ENCODE measurements at places on chromosomes 2 and 18.

DNA sequence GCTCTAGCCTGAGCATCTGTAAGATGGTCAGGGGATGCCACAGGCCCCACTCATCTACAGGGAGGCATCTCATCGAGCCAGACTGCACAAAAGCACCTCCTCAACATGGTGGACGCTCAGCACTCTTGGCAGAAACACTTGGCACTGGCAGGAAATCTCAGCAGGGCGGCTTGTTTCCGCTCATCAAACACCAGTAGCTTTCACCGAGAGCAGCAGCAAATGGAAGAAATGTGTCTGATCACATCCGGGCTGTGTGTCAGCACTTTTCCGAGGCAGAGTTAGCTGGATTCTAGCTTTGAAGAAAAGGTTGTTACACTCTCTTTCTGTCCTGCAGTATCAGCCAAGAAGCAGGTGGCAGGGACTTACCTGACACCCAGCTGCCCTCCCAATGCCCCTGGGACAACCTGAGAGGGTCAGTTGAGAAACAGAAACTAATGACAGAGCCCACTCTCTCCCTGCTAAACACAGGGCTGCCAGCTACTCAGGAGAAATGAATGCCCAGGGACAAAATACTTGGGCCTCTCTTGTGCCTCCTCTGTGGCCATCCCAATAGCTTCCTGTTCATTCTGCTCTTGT, 68.9 kb upstream of the FZD7 start:
- no peak for DNase-seq

GRCh38 chr2:156704132-156704531, 268.0 kb downstream of the GPD2 start:
- DNase-seq = no peak

DNA sequence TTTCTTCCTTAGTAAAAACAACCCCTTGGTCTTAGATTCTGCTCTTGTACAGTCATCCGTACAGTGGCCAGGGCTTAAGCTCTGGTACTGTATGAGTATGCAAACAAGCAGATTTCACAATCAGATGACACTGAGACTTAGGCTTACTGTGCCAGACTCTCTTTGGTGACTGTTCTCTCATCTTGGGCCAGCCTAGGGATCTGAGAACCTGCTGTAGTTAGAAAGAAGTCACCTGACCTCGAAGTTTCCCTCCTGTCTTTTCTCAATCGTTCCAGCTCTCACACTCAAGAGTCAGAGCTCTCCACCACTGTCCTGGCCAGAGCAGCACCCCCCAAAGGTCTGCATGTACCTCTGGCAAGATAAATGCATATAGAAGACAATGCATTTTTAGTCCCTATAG, 63.2 kb downstream of the ZEB2 start:
- no peak for DNase-seq

GRCh38 chr2:95275601-95276243, 1.5 kb downstream of the PROM2 start:
- peak; percentile 57 for DNase-seq

GRCh38 chr2:173884025-173884802, 81.0 kb downstream of the SP3 start:
- DNase-seq = no peak

GRCh38 chr2:236776695-236777251, 207.1 kb downstream of the ACKR3 start:
- no peak for DNase-seq

- DNase-seq = no peak
These were observed 35.2 kb downstream of the UNC50 start for GRCh38 chr2:98643496-98644100.

DNA sequence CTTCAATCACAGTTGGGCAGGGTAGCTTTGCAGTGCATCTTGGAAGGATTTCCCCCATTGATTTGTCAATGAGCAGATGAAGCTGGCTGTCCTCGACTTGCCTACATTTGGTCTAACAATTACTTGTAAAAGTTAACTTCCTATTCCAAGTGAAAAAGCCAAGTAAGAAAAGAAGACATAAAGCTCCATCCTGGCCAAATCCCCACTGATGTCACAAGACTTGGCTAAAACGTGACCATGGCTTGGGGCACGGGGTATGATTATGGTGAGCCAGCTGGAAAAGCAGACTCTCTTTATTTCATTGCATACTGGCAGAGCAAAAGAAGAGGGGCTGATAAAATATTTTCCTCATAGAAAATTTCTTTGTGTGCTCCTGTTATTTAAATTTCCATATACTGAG, 25.4 kb upstream of the PID1 start:
- DNase-seq = no peak

GRCh38 chr18:35291166-35291565, 1.1 kb upstream of the ZSCAN30 start:
- no peak for DNase-seq

DNA sequence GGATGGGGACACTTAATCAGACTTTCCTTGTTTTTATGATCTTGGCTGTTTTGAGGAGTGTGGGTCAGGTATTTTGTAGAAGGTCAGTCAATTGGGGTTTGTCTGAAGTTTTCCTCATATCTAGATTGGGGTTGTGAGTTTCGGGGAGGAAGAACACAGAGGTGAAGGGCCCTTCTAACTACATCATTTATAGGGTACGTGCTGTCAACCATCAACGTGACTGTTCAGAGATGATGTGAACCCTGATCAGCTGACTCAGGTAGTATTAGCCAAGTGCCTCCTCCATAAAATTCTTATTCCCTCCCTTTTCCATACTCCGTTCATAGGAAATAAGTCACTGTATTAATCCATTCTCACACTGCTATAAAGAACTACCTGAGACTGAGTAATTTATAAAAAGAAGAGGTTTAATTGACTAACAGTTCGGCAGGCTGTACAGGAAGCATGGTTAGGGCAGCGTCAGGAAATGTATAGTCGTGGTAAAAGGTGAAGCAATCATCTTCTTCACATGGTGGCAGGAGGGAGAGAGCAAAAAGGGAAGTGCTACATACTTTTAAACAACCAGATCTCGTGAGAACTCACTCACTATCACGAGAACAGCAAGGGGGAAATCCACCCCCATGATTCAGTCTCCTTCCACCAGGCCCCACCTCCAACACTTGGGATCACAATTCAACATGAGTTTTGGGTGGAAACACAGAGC, 547.1 kb upstream of the LINC00305 start:
- no peak for DNase-seq

- no peak for DNase-seq
These were observed 167.5 kb downstream of the BCL2 start for GRCh38 chr18:63152096-63152495.

- DNase-seq = peak; percentile 77
These were observed 472 bp downstream of the CNOT11 start for GRCh38 chr2:101253013-101253702.

DNA sequence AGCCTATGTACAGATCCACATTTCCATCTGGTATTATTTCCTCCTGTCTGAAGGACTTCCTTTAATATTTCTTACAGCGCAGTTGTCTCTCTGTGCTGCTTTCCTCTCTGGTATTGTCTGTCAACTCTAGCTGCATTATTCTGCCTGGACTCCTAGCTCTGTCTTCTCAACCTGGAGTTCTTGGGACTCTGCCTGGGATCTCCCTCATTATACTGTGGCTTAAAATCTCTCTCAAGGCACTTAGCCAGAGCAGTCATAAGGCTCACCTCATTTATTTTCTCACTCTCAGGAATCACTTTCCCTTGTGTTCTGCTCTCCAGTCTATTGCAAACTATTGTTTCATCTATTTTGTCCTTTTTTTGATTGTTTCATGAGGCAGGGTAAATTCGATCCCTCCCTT, 850.4 kb downstream of the ERBB4 start:
- DNase-seq = no peak

- no peak for DNase-seq
These were observed 51.8 kb downstream of the PMS1 start for GRCh38 chr2:189835855-189836558.

GRCh38 chr2:55590810-55591440, 26.5 kb downstream of the PPP4R3B start:
- no peak for DNase-seq

GRCh38 chr2:190742431-190742830, 93.5 kb downstream of the NAB1 start:
- DNase-seq = no peak

GRCh38 chr2:176118601-176119339, 2.2 kb downstream of the HOXD10 start:
- DNase-seq = no peak

- DNase-seq = no peak
These were observed 124.1 kb downstream of the MMADHC start for GRCh38 chr2:149463328-149464002.

GRCh38 chr2:215664847-215665525, 229.1 kb upstream of the FN1 start:
- no peak for DNase-seq

DNA sequence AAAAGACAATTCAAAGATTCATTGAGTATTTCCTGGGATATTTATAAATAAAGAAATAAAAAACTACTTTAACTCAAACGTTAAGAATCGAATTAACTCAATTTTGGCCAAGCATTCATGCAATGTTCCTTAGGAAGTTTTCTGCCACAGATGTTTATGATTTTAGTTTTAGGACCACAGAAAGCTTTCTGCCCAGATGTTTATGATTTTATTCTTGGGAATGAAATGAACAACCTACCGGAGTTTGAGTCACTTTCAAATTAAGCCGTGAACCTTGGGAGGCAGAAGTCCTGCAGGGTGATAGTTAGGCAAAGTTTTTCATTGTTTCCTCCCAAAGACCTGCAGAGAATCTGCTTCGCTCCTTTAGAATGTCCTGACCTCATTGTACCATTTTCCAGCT, 34.7 kb upstream of the MBP start:
- DNase-seq = no peak

DNA sequence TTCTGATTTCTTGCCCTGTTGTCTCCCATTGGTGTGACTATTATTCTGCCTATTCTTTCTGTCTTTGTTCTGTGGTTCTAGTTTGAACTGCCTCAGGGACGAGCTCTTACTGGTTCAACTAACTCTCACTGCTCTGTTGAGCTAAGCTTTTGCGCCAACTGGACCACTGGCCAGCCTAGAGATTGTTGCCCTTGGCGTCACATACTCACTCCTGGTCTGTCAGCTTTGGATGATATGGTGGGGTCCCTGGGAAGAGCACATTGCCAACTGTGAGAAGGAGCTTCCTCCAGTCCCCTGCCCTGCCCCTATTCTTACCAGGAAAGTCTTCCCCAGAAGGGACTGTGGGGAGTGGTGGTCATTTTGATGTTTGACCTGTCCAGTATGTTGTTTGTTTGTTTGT, 6.0 kb downstream of the MTHFD2 start:
- no peak for DNase-seq

DNA sequence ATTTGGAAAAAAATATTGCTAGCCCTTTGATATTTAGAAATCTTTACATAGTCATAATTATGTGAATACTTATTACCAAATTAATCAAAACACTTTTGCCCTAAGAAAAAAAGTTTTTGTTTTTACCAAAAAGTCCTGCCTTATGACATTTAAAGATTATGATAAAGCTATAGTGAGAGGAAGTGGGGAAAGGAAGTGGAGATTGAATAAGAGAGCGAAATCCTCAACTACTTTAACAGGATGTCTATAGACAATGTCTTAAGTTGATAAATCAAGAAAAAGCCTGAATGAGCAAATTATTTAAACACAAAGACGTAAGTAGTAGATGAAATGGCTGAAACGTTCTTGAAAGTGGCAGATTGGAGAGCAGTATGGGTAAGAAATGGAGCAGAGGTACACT, 20.9 kb upstream of the VPS54 start:
- DNase-seq = no peak

DNA sequence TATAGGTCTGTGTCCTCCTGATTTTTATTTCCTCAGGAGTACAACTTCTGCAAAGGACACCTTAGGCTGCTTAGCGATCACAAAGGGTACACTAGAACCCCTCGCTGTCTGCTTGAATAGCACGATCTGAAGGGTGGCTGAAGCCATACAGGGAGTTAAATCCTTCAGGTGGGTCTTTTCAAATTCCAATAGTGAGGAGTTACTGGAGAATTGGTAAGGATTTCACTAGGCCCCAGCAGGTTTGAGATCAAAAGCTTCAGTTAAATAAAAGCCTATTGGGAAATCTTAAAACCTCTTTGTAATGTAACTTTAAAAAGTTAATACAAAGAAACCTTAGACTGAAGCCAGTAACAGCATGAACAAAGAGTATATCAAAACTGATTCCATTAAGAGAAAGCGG, 613.1 kb downstream of the ZEB2 start:
- DNase-seq = no peak

GRCh38 chr2:45595721-45596435, 15.2 kb downstream of the SRBD1 start:
- DNase-seq = no peak

DNA sequence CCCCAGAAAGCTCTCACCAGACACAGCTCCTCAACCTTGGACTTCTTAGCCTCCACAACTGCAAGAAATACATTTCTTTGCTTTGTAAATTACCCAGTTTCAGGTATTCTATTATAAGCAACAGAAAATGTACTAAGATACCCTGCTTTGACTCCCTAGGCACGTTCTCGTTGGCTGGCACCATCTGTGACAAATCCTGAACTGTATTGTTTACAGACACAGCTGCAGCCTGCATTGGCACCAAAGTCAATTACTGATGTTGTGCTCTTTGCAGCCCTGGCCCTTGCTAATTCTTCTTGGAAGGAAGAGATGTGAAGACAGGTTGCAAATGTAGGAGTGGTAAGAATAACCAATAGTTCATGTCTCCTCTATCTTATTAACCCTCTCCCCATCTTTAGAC, 72.7 kb upstream of the FAM136A start:
- DNase-seq = no peak
